ENCODE measurements at places on chromosomes 1 and 21.

GRCh38 chr1:66337249-66337648 lies 196.7 kb upstream of the SGIP1 start:
- no peak for DNase-seq

DNA sequence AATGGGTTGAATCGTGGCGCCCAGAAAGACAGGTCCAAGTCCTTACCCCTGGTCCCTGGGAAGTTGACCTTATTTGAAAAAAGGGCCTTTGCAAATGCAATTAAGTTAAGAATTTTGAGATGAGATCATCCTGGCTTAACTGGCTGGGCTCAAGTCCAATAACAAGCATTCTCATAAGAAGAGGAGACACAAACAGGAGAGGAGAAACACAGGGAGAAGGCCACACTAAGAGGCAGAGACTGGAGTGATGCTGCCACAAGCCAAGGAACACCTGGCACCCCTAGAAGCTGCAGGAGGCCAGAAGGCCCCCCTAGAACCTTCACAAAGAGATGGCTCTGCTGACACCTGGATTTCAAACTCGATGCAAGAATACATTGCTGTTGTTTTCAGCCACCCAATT lies 44.6 kb downstream of the PDPN start:
- no peak for DNase-seq

DNA sequence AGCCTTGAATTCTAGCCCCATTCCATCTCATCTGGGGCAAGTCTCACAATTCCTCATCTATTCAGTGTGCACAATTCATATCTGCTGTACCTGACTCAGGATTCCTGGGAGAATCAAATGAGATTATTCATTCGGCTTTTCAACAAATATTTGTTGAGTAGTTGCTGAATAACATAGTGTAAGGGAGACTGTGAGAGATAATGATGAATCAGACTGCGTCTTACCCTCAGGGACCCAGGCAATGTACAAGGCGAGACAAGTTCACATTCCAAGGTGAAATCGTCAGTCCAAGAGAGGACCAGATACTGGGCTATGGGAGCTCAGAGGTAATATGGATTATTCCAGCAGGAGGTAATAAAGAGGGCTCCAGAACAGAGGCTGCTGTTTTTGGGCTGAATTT lies 67.8 kb upstream of the SMYD2 start:
- no peak for DNase-seq

DNA sequence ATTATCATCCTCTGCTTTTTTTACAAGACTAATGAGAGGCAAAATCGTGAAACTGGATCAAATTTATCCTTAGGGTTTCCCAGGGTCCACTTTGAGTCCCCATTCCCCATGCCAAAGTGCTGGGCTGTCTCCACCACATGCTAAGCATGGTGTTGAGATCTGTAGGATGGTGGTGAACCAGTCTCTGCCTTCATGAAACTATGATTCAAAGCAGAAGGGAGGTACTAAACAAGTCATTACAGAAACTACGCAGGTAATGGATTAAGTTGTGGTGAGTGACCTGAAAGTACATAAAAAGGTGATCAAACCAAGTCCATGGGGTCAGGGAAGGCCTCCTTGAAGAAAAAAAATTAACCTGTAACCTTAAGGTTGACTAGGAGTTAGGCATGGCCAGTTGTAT lies 265.2 kb downstream of the ATG4C start:
- DNase-seq, result no peak

- DNase-seq, result no peak
Measured at GRCh38 chr1:167634435-167634834, 4.4 kb downstream of the RCSD1 start.

GRCh38 chr1:91689641-91690481 lies 189.2 kb downstream of the CDC7 start:
- no peak for DNase-seq

DNA sequence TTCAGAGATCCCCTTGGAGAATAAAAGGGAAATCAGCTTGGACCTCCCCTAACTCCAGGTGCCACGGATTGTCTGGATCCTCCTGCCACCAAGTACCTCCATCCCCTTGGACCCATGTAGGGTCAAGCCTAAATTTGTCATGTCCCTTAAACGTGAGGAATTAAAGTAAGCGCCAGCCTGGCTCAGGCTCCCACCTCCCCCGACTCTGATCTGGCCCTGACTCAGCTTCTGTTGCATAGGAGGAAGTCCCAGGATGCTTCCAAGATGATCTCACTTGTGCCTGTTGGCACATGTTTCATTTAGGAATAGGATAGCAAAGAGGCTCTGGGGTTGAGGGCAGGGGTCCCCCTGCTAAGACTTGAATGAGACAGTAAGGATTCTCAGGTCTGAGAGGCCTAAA lies 231.9 kb upstream of the JUN start:
- no peak for DNase-seq

GRCh38 chr1:170670802-170671628 lies 7.1 kb downstream of the PRRX1 start:
- no peak for DNase-seq

DNA sequence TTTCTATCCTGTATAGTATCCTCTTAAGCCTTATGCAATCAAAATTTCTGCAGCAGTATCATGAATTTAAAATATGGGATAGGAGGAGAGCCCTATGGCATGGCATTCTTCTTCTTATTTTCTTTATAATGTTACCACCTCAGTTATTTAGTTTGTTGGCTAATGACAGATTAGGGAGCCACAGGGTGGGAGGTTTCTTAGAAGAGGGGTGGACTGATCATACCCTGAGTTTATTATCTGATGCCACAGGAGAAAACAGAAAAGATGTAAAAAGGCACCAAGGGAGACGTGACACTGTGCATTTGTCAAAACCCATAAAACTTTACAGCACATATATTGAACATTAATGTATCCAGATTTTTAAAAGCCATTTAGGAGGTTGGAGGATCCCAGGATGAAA lies 66.9 kb downstream of the LRRC8D start:
- DNase-seq, result no peak

DNA sequence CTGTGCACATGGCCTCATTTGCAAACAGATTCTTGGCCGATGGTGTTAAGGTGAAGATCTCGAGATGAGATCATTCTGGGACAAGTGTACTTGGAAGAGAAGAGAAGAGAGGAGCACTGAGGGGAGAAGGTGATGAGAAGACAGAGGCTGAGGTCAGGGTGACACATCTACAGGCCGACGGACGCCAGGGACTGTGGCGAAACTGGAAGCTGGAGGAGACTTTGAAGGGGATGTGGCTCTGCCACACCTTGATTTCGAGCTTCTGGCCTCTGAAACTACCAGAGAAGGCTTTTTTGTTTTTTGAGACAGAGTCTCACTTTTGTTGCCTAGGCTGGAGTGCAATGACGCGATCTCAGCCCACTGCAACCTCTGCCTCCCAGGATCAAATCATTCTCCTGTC lies 137.5 kb upstream of the TMEM51 start:
- no peak for DNase-seq

DNA sequence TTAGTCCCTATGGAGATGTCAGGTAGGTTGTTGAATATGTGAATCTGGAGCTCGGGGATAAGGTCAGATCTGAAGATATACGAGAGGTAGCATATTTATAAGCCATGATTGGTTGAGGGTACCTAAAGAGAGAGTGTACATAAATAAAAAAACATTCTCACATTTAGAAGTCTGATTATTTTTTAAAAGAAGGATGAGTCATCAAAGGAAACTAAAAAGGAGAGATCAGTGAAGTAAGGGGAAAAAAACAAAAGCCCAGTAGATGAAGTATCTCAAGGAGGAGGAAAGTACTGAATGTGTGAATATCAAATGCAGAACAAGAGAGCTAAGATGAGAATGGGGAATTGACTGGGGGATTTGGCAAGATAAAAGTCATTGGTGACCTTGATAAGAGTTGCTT lies 15.7 kb upstream of the ANGPTL1 start:
- DNase-seq, result no peak

GRCh38 chr1:76950306-76950705 lies 83.0 kb downstream of the ST6GALNAC5 start:
- DNase-seq, result no peak

DNA sequence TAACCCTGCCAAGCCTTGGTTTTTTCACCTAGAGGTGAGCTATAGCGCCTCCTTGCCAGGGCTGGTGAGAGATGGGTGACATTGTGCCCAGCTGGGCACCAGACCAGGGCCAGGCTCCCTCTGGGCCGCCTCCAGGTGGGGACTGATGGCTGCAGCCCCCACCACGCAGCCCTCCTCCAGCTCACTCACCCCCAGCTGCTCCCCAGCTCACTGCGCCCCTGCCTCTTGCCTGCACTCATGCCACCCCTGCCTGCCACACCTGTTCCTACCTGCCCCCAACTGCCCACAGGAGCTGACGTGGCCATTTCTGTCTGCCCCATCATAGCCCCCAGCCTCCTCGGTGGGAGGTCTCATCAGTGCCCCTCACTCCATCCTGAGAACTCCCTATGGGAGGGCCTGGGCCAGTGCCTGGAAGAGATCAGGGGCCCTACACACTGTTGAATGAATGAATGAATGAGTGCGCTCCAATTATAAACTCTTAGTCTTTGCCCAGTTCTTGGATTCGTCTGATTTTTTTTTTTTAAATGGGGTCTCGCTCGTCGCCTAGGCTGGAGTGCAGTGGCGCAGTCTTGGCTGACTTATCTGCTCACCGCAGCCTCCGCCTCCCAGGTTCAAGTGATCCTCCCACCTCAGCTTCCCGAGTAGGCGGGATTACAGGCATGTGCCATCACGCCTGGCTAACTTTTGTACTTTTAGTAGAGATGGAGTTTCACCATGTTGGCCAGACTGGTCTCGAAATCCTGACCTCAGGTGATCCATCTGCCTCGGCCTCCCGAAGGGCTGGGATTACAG lies 26.4 kb upstream of the VPS13D start:
- no peak for DNase-seq

Data from activated gamma-delta T cell (primary cell).